Esophagus mucosa (tissue), 1 donor: ENCODE measurements at places on chromosomes 1 and 21.

DNA sequence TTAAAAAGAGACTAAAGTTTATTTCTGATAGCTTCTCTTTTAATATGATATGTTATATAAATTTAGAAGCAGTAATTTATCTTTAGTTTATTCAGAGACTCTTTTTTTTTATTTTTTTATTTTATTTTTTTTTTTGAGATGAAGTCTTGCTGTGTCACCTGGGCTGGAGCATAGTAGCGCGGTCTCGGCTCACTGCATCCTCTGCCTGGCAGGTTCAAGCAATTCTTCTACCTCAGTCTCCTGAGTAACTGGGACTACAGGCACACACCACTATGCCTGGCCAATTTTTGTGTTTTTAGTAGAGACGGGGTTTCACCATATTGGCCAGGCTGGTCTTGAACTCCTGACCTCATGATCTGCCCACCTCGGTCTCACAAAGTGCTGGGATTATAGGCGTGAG is 89.6 kb downstream of the DISP1 start:
- no peak for ATAC-seq

- peak; percentile 64 for ATAC-seq
Observed at GRCh38 chr1:15100121-15100879, 53.2 kb upstream of the TMEM51 start.

DNA sequence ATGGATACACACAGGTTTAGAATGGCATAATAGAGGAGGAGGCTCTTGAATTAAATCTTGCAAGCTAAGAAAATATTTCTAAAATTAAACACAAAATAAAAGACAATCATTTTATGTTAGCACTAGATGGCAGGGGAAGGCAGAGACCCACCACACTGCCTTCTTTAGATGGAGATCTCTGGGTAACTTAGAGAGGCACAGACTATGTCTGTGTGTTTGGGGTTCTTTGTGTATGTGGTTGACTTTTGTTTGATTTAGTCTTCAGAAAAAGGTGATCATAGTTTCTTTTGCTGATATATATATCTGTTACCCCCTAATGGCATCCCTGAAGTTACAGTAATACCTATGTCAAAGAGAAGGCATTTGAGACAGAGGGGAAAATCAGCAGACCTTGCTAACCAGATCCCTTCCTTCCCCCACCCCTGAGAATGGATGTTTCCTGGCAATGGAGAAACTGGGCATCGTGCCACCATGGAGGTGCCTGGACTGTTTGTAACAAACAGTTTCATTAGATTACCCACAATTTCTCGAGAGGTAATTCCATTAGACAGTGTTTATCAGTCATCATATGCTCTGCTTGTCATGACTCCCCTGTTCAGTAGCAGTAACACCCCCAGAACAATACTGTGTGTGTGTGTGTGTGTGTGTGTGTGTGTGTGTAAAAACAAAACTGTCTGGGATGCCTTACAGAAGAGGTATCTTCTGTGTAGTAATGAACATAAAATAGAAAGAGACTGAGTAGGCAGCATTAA is 228.3 kb upstream of the DEPDC1 start:
- ATAC-seq: no peak

DNA sequence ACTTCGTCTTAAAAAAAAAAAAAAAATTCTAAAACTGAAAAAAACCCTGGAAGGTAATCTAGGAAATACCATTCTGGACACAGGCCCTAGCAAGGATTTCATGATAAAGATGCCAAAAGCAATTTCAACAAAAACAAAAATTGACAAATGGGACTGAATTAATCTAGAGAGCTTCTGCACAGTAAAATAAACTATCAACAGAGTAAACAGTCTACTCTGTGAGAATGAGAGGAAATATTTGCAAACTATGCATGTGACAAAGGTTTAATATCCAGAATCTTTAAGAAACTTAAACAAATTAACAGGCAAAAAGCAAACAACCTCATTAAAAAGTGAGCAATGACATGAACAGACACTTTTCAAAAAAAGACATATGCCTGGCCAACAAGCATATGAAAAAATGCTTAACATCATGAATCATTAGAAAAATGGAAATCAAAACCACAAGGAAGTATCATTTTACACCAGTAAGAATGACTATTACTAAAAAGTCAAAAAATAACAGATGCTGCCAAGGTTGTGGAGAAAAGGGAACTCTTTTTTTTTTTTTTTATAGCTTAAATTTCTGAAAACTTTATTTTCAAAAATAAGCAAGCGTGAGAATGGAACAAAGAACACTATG is 29.4 kb upstream of the RNPC3 start:
- no peak for ATAC-seq
